ENCODE measurements at places on chromosomes 13 and 19.
A peak's percentile ranks its signal among the peaks of the same experiment; 100 is the strongest.

- no peak for DNase-seq
Measured at GRCh38 chr13:60417734-60418133, 20.7 kb downstream of the TDRD3 start.

DNA sequence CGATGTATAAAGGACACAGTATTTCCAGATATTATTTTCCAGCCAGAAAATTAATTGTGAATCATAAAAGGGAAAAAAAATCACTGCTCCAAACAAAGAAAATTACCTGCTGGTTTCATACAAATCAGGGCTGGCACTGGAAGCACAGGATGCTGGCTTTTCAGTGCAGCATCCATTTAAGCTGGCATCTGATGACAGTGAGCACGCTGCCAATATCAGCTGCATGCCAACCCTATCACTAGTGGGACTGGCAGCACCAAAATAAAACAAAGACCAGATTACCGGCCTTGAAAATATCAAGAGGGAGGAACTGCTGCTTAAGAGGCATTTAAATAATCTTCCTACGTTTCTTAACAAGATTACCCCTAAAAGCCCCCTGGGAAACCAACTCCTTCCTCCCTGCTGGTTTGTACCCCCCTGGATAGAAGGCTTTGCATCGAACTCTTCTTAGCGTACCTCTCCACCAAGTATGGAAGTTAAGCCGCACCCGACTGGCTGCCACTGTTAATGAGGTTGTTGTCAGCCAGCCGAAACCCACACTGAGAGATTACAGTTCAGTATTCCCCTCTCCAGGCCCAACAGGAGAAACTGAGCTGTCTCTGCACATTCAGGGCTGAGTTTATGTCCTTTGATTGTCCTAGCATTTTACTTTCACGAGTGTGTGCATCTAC lies 257.8 kb downstream of the EFNB2 start:
- no peak for DNase-seq

DNA sequence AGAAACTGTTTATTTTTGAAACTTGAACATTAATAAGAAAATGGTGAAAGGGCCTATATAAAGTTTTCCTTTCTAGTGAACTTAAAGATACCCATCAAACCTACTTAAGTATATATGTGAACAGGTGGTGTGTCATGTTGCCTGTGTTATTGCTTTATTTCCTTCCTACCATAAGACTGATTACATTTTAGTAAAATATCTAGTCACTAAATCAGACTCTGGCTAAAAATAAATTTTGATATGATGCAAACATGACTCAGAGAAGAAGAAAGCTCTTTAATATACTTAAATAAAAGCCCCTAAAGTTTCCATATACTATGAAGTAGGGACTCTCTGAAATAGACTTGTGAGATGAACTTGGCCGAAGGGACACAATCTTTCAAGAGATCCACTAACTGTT lies 35.1 kb upstream of the FBXL3 start:
- no peak for DNase-seq

DNA sequence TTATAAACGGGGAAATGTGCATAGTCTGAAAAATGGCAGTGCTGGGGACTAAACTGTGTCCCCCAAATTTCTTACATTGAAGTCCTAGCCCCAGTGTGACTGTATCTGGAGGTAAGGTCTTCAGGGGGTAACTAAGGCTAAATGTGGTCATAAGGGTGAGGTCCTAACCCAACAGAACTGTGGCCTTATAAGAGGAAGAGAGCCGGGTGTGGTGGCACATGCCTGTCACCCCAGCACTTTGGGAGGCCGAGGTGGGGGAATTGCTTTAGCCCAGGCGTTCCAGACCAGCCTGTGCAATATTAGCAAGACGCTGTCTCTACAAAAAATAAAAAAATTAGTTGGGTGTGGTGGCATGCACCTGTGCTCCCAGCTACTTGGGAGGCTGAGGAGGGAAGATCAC lies 17.8 kb downstream of the PROZ start:
- DNase-seq, result no peak

- DNase-seq, result no peak
Measured at GRCh38 chr13:57253551-57253950, 86.6 kb downstream of the PRR20E start.

DNA sequence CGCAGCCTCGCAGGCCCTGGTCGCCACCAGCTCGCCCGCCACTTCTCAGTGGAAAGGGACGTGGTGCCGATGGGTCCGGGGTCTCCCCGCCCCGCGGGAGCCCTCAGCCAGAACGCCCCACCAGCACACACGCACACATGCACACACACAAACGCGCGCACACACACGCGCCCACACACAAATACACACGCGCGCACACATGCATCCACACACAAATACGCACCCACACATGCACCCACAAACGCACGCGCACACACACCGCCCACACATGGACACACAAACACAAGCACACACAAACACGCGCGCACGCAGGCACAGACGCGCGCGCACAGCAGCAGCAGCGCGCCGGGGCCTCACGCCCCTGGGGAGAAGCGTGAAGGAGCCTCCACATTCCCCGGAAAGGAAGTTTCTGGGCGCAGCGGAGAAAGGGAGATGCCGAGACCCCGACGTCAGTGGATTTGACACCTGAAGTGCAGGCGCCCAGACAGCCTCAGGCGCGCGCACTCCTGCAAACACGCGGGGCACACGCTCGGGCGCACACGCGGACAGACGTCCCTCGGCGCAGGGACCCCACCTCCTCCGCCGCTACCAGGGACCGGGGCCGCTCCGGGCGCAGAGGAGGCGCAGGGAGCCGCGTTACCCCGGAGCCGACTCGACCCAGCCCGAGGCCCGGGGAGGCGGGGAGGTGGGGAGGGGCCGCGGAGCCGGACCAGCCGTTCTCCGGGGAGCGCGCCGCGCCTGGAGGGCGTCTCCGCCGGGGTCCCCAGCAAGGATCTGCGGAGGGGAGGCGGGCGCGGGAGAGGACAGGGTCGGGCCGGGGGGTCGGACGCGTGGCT lies 622 bp downstream of the RASA3 start:
- DNase-seq, result no peak

GRCh38 chr19:38838208-38838985 lies 6.8 kb upstream of the ECH1 start:
- DNase-seq, result no peak

- DNase-seq, result peak; percentile 36
Measured at GRCh38 chr19:16325641-16326400, 1.2 kb downstream of the KLF2 start.

- DNase-seq, result no peak
Measured at GRCh38 chr19:6383188-6383587, 7.5 kb upstream of the PSPN start.

Measured in stimulated activated CD4-positive, alpha-beta T cell treated with anti-CD3 and anti-CD28 coated beads, Interleukin-15, amount 100 ng/mL, for 1 hour (primary cell).